ENCODE measurements at places on chromosomes 1 and 21.

- no peak for DNase-seq
Measured at GRCh38 chr1:230749150-230749549, 2.0 kb downstream of the CAPN9 start.

DNA sequence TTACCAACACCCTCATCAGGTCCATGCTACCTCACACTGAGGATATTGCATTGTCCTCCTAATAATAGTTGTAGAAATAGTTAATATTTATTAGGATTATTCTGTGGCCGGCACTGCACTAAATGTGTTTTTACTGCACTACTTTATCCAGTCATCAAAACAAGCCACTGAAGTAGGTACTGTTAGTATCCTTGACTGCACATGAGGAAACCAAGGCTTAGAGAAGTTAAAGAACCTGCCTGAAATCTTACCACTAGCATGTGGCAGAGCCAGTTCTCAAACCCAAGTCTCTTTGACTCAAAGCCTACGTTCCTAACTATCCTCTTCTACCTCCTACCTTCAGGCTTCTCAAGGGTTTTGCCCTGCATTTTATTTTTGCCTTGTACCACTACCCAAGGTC lies 30.9 kb downstream of the FMO1 start:
- no peak for DNase-seq

GRCh38 chr1:70288166-70288565 lies 66.4 kb downstream of the ANKRD13C start:
- DNase-seq = no peak

DNA sequence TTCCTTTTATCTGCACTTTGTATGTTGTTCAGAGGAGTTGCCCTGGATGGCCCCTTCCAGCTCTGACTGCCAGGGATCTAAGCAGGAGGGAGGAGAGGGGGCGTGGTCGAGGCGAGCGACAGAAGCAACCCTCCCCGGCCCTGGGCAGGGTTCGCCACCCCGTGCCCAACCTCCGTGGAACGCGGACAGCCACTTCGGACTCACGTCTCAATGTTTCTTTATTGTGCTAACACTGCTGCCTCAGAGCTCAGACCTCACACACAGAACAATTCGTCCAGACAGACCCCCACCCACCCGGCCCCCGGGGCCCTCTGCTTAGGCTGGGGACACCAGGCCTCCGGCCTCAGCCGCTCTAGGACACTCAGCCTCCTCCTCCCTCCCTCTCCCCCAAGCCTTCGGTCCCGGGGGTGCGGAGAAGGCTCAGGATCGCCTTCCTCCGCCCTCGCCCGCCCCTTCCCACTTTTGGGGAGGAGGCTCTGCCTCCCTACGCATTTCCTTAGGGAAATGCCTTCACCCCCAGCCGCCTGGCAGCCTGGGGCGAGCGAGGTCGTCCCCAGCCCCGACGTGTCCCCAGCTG lies 8.3 kb downstream of the VSIG8 start:
- no peak for DNase-seq

GRCh38 chr1:40982721-40983120 lies 3.2 kb downstream of the CTPS1 start:
- no peak for DNase-seq

GRCh38 chr1:118147522-118147921 lies 37.5 kb downstream of the SPAG17 start:
- no peak for DNase-seq

GRCh38 chr1:219580009-219580676 lies 32.8 kb downstream of the ZC3H11B start:
- no peak for DNase-seq

DNA sequence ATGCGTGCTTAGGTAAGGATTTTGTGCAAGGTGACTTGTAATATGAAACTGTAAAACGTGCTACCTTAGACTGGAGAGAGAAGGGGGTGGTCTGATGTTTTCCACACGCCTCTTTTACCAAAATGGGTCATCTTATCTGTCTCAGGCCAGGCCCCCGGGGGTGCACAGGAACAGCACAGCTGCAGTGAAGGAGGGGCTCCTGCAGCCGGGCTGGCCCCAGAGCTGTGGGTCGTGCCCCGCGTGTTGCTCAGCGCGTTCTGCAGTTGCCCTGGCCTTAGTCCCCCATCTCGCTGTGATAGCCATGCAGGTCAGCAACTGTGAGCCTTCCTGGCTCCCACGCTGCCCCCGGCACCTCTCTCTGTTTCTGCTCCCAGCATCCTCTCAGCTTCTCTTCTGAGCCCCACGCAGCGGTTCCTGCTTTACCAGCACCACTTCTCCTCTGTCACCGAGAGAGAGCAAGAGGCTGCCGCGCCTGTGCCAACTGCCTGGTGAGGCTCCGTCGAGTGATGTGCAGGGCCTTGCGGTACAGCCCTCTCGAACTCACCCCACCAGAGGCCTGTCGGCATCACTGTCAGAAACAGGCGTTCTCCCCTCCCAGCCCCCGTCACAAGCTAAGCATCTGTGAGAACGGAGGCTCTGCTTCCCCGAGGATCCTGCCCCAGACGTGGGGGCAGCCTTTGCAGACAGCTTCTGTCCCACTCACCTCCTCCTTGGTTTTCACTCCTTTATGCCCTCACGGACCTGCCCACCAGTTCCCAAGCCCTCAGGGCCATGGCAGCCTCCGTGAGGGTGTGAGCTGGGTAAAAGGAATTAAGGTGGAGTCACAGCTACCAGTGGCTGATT lies 73.3 kb downstream of the ADARB1 start:
- no peak for DNase-seq

- no peak for DNase-seq
Measured at GRCh38 chr1:77925956-77926355, 37.5 kb downstream of the NEXN start.
